Mucosa of descending colon (tissue), 3 donors: ENCODE measurements at places on chromosomes 7 and 10. TPM values are rescaled to one million over a fixed set of nuclear protein-coding genes. Genes with fewer than 3 reads are reported as not detected.

Gene SAMD9
- total RNA-seq = 33.1 TPM

Gene WDR86
- 0.38 TPM for total RNA-seq

Gene CASD1
- 44.0 TPM for total RNA-seq

Gene TAS2R5
- 2.7 TPM for total RNA-seq

- DNase-seq = no peak
These were observed 32.1 kb downstream of the BAZ1B start for GRCh38 chr7:73489976-73490375.

GRCh38 chr7:157090485-157091165 is 48.1 kb upstream of the UBE3C start:
- DNase-seq = no peak

DNA sequence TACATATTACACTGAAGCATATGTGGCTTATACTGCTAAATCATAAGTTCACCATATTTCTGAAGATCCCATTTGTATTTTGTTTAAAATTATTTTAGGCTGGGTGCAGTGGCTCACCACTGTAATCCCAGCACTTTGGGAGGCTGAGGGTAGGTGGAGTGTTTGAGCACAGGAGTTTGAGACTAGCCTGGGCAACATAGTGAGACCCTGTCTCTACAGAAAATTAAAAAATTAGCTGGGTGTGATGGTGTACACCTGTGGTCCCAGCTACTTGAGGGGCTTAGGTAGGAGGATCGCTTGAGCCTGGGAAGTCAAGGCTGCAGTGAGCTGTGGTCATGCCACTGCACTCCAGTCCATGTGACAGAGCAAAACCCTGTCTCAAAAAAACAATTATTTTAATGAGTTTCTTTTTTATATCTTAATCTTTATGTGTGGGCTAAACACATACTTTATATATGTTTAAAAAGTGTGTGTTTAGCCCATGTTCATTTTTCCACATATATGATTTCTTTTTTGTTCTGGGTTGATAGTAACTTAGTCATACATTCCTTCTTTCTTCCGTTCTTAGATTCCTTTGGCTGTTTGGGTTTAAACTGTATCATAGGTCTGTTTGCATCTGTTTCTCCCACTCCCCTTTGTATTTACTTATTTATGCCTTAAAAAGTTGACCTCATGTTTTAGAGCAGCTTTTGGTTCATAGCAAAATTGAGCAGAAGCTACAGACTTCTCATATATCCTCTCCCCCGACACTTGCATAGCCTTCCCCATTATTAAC is 33.5 kb downstream of the RSBN1L start:
- DNase-seq = no peak

DNA sequence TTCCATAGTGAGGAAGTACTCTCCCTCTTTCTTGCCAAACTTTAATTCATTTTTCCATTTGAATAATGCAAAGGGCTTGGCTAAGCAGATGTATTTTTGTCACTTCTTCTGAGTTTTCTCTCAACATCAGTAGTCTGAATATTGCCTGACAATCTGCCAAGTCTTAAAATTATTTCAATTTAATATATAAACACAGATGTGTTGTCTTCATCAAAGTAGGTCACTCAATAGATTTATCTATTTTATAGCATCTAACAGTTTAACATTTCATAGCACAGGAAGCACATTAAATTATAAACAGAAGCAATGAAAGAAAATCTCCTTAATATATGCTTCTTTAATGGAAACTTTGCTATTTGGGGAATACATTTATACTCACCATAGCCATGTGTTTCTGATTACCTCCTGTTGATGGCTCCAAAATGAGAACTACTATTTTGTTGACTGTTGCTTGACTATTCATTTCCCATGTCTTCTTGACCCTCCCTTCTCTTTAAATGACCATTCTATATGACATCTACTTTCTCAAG is 4.5 kb downstream of the CPED1 start:
- DNase-seq = no peak

- no peak for DNase-seq
These were observed 24.3 kb upstream of the VAX1 start for GRCh38 chr10:117162093-117163060.

DNA sequence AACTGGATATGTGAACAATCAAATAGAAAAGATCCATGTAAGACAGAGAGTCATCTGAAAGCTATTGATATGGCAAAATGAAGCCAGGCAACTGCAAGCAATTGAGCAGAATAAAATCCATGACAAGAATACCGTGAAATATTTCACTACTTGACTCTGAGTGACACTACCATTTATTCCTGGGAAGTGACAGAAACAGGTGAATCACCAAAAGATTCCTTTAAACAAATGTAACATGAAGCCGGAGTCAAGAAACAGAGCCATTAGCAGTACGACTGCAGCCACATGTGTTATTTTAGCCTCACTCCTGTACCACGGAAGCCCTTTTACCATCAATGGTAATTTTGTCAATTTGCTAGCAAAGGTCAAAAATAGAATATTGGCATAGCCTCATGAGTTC is 197.7 kb upstream of the POT1 start:
- DNase-seq = no peak
